Activated CD4-positive, alpha-beta T cell treated with anti-CD3 and anti-CD28 coated beads, Interleukin-2, amount 50 U/mL, for 1 hour (primary cell): ENCODE measurements at places on chromosomes 13 and 19.

- DNase-seq: no peak
Measured at GRCh38 chr19:18788529-18789421, 2.3 kb downstream of the COMP start.

- peak; percentile 13 for DNase-seq
Measured at GRCh38 chr19:31338069-31338776, 11.0 kb downstream of the TSHZ3 start.

DNA sequence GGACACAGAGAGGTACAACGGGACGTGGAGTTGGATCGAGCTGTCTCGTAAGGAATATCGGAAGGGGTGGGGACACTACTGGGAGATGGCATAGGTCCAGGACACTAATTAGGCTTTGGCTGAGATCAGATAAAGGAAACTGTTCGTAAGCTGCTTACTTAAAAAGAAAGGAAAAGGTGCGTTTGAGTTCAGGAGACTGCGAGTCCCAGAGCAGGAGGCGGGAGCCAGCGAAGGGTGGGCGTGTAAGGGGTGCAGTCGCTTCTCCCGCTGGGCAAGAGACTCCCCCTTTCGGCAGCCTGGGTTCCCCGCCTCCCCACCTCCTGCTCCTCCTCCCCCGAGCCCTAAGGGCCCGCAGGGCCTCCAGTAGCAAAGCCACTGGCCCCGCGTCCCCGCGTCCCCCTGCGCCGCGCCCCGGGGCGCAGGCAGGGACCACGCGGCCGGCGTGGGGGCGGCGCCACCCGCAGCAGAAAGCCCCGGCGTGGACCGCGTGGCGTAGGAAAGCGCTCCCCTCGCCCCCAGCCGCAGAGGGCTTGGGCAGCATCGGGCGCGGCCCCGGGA lies 547 bp downstream of the ABCC4 start:
- peak; percentile 19 for DNase-seq

DNA sequence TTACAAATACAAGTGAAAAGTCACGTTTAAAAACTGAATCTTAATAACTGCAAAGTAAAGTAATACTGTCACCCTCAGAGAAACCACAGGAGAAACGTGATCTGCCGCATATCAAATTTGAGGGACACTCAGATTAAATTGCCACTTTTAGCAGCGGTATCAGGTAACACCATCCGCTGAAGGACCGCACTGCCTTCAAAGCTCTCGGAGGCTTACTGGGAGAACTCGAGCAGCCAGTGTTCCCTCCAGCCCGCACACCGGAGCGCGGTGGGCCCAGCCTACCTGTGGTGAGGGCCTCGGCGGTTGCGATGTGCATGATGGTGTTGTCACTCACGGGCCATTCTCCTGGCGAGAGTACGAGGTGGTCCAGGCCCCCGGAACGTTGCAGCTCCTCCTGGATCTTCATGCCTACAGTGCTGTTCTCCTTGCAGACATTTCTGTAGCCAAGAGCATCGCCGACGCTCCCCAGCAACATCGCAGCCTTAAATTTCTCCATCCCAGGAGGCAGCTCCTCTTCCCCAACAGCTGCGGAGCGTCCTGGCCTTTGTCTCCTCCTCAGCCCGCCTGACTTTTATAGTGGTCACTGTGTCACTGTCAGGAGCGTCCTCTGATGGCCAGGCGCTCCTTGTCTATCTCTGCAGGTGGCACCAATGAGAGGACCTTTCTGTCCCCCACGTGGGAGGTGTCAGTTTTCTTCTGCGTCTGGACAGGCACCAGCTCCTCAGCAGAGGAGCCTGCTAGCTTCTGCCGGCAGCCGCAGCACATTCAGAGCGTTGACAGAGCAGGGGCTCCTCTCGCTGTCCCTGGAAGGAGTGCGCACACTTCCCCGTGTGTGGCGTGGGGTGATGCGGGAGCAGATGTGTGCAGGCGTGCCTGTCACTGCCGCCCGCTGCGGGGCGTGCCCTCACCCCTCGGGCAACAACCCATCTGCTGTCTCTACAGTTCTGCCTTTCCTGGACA lies at the start of gene ADPRHL1:
TSS of gene ADPRHL1 (minus strand) at position 547 of the 960 bp plus-strand sequence. CDS start at position 496, 51 bp downstream.
- no peak for DNase-seq

- DNase-seq: no peak
Measured at GRCh38 chr19:7267792-7268704, 26.2 kb downstream of the INSR start.

GRCh38 chr13:75702476-75702875 lies 66.3 kb downstream of the LMO7 start:
- DNase-seq: no peak
